ENCODE measurements at places on chromosomes 2 and 18.

DNA sequence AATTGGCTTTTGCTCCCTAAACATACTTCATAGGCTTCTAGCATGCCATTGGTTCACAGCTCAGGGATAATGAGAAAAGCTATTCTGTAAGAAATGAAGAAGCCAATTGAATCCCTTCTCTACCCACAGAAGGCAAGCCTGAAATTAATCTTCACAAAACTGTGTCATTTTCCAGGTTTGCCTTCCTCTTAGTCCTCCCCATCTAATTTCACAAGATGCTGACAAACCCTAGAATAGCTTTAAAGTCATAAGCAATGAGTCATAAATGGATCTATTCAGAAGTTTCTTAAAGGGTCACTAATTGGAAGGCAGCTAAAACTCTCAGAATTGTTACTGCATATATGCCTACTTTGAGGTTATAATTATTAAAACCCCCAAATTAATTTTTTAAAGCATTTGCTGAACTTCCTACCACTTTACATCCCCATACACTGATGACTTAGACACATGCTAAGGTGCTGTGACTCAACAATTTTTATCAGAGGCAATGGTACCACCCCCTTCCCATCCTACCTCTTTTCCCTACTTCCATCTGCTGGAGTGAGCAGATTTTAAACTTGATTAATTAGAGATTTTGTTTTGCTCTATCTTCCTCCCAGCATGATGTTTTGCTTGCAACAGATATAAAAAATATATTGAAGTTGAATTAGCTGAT is 51.3 kb upstream of the NABP1 start:
- DNase-seq = no peak

DNA sequence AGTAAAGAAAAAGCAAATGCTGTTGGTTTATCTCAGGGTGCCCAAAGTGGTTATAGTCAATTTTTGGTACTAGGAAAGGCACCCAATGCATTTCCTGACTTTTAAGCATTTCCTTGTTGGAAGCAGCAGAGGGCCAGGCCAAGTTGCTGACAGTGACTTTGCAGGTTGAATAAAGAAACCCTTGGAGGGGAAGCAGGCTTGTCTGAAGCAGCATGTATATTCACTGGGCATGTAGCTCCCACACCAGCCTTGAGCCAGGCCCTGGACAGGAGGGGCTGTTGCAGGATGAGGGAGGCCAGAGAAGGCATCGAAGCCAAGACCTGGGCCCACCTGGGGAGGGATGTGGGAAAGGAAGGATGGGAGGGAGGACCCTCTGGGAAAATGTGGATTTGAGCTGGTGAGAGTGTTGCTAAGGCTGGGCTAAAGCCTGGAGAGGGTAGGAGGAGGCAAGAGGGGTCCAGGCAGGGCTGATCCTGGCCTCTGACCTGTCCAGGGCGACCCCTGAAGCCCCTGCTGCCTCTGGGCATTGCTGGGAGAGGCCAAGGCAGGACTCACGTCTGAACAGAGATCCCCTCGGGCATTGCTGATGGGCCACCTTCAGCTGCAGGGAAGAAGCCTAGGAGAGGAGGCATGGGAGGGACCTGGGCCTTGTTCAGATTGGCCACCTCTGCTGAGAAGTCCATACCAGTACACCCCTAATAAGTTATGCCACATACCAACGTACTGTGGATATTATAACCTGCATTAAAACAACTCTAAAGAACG is 79.6 kb downstream of the STPG4 start:
- peak; percentile 23 for DNase-seq

- peak; percentile 93 for DNase-seq
Measured at GRCh38 chr2:2743164-2743571, 412.1 kb upstream of the MYT1L start.

- no peak for DNase-seq
Measured at GRCh38 chr2:177682836-177683660, 290.5 kb downstream of the AGPS start.

DNA sequence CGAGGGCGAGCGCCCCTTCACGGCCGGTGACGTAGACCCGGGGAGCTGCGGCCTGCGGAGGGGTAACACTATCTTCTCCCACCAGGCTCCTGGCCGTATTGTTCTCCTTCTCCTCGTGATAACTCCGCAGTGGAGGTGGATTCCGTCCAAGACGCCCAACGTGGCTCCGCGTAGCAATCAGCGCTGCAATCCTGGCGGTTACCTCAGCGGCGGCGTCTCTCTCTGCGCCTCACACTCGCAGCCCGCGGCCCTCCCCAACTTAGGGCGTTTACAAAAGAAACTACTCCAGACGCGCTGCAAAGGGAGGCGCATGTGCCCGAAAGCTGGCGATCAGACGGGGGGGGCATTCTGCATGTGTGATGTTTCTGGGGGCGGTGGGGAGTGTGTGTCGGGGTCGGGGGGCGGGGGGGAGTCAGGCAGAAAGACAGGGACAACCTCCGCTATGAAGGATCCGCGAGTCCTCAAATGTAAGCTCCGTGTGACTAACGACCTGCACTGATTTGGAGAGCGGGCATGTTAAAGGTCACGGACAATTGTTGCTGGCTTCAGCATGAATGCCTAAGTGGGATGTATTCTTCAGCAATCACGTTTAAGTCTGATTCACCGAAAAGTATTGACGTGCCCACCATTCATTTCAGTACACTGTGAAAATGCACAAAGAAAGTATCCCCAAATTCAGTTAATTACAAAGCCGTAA is 1.3 kb upstream of the ZNF516 start:
- DNase-seq = no peak

- no peak for DNase-seq
Measured at GRCh38 chr2:69163109-69163508, 150.1 kb downstream of the ANTXR1 start.

DNA sequence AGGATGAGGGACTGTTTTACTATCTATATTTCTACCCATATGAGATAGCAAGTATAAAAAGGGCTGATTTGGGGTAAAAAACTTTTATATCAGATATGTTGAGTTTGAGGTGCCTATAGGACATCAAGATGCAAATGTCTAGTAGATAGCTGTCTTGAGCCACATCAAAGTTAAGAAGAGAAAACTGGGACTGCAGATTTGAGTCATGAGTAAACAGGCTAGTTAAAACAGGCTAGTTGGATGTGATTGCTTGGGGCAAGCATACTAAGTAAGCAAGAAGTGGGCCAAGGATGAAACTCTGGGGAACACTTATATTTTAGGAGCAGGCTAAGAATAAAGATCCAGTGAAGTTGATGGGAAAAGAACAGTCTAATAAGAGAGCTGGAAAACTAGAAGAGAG is 2.8 kb upstream of the SCRN3 start:
- DNase-seq = no peak

GRCh38 chr18:34495506-34495905 is 214.6 kb upstream of the DTNA start:
- DNase-seq = no peak

DNA sequence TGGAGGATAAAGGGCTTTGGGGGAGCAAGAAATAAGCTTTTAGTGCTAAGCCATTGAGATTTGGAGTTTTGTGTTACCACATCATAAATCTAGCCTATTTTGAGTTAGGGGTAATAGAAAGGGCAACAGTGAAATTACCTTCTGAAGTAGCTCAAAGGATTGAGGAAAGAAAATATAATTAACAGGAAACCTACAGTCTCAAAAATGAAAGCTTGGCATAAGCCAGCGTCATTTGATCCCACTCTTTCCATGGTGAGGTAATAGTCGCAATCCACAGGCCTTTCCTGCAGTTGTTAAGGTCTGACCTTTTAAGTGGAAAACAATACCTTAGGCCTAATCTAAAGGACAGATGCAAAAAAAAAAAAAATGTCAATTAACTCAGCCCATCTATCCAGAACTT is 182.7 kb downstream of the UXS1 start:
- no peak for DNase-seq

- DNase-seq = no peak
Measured at GRCh38 chr2:55301277-55301676, 32.2 kb upstream of the MTIF2 start.

DNA sequence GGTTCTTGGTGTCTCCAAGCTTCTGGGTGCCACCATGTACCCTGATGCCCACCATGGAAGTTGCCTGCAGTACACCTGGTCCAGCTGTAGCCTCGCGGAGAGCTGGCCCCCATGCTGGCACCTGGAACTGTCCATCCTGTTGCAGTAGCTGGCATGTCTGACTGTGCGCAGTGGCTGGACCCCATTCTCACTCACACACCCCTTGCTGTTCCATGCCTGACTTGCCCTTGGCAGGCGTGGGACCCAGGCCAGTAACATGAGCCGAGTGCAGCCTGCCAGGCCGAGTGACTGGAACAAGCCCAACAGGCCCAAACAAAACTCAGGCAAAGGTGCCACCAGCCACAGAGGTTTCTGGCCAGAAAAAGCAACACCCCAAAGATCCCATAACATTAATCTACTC is 73.8 kb downstream of the NEURL3 start:
- DNase-seq = no peak

DNA sequence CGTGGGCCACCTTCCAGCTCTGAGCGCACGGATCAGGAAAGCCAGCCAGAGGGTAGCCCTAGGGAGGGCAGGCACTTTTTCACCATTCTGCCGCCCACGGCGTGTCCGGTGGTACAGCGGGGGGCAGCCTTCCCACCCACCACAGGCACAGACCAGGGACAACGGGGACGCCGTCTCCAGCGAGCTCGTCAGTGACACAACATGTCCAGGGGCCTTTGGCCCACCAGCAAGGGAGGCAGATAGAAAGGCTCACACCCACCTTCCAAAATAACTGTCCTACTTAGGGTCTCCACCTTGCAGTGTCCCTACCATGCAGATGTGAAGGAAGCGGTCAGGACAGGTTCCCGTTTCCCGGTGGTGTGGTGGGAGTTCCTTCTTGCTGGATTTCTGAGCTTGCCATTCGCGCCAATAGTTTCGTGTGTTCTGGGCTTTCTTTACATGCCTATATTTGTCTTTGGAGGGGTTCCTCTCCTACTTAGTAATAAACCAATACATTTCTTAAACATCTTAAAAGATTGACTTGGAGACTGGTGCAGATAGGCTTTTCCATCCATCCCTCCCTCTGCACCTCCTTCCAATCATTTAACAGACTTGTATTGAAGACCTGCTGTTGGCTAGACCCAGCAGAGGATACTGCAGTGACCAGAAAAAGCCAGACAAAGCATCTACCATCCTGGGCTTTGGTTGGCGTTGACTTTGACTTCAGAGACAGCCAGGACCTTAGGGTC is 872 bp downstream of the ASB1 start:
- DNase-seq = no peak

DNA sequence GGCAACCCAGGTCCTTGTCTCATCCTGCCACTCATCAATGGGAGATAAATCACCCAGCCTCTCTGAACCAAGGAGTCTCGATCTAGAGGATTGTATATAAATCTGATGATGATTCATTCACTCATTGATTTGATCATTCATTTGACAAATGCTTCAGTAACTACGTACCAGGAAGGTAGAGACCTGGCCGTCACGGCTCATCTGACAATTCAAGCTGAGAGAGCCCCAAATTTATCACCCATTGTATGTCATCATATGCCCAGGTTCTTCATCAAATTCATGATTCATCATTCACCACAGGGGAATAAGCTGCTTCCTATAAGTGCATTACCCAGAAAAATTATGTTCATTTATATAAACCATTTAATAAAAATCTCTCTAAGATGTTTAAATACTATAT is 116.9 kb downstream of the FAM161A start:
- DNase-seq = no peak

- DNase-seq = no peak
Measured at GRCh38 chr2:145687442-145688134, 1167.7 kb upstream of the ZEB2 start.

DNA sequence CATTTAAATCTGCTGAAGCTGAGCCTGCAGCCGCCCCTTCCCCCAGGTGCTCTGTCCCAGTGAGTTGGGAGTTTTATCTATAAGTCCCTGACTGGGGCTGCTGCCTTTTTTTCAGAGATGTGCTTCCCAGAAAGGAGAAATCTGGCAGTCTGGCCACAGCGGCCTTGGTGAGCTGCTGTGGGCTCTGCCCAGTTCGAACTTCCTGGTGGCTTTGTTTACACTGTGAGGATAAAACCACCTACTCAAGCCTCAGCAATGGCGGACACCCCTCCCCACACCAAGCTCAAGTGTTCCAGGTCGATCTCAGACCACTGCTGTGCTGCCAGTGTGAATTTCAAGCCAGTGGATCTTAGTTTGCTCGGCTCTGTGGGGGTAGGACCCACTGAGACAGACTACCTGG is 97.3 kb downstream of the ACAA2 start:
- no peak for DNase-seq

DNA sequence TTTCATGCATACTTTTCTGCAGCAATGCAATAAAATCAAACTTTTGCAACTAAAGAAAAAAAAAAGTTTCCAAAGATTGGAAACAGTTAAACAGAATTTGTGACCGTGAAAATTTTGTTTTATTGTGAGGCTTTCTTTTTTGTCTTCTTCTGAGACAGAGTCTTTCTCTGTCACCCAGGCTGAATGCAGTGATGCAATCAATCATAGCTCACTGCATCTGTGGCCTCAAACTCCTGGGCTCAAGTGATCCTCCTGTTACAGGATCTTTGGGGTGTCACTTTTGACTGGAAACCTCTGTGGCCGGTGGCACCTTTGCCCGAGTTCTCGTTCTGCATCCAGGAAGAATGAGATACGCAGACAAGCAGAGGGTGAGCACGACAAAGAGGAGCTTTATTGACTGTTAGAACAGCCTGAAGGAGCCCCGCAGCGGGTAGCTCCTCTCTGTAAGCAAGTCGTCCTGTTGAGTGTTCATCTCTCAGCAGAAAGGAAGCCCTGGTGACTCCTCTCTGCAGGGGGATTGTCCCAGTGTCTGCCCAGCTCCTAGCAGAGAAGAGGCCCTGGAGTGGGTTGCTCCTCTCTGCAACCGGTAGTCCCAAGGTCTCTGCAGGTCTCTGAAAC is 16.9 kb upstream of the ILKAP start:
- no peak for DNase-seq

GRCh38 chr2:40564184-40564583 is 112.3 kb upstream of the SLC8A1 start:
- no peak for DNase-seq

GRCh38 chr2:231920366-231920765 is 5.8 kb downstream of the NPPC start:
- no peak for DNase-seq
